Mucosa of gallbladder (tissue), 1 donor: ENCODE measurements at places on chromosomes 4 and X.

DNA sequence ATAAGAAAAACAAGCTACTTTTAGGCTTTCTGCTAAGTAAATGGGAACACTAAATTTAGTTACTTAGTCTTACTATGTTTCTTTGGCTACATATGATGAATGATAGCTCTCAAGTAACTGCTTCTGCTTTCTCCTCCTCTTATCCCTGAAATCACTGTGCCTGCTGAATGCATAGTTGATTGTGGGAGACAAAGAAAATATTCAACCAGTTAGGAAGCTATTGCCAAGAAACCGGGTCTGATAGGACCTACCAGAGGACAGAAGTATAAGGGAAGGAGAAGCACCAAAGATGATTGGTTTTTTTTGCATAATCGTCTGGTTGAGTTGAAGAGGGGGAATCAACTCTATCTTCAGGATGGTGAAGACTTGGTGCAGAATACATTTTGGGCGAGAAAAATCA is 28.0 kb upstream of the NDUFC1 start:
- no peak for DNase-seq

- DNase-seq: no peak
Observed at GRCh38 chr4:89531932-89532640, 224.5 kb upstream of the GPRIN3 start.

- DNase-seq: no peak
Observed at GRCh38 chrX:73577361-73577760, 14.4 kb downstream of the CHIC1 start.

GRCh38 chrX:148020329-148020728 is 39.2 kb downstream of the FMR1NB start:
- no peak for DNase-seq

DNA sequence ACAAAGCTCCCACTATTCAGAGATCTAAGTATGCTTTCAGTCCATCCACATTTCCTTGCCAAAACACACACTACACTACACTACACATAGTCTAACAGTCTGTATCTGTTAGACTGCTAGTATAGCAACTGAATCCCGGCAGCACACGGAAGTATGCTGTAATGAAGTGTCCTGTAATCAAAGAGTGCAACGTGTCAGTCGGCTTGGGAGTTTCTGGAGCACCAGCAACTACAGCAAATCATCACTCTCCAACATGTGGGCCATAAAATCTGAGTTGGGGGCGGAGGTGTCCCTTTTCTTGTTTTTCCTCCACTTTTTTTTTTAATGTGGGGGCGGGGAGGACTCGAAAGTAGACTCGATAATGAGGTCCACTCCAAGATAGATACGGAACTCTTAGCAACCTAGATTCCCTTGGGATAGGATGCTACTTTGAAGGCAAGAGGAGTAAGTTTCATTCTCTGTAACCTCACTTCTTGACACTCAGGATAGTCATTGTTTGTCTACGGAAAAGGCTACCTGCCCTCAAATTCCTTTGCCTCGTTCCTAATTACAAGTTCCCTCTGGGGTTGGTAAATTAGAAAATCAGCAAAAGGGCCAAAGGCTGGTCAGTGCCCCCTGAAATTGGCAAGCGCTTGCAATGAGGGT is 722 bp downstream of the SLC10A7 start:
- DNase-seq: peak; percentile 16

- DNase-seq: no peak
Observed at GRCh38 chrX:71976753-71977152, 66.1 kb downstream of the NHSL2 start.

- no peak for DNase-seq
Observed at GRCh38 chrX:120428309-120428708, 40.8 kb downstream of the LAMP2 start.

- no peak for DNase-seq
Observed at GRCh38 chr4:140213749-140214148, 59.8 kb upstream of the MAML3 start.

GRCh38 chrX:22300130-22300529 is 27.4 kb downstream of the CBLL2 start:
- no peak for DNase-seq

DNA sequence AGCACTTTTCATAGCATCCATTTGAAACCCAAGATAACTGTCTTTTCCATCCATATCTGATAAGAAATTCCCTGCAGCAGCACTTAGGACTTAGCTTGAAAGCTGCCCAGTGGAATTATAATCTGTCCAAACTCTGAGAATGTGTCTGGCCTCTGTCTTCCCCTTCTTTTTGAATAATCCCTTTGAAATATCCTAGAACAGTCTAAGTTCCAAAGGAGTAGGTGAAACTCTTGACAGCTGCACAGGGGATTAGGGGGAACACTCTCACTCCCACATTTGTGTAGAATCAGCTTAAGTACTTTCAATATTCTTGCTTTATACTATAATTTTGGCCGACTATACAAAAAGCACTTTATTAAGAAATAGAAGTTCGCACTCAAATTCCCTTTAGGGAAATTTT is 157.7 kb downstream of the PAPSS1 start:
- no peak for DNase-seq

DNA sequence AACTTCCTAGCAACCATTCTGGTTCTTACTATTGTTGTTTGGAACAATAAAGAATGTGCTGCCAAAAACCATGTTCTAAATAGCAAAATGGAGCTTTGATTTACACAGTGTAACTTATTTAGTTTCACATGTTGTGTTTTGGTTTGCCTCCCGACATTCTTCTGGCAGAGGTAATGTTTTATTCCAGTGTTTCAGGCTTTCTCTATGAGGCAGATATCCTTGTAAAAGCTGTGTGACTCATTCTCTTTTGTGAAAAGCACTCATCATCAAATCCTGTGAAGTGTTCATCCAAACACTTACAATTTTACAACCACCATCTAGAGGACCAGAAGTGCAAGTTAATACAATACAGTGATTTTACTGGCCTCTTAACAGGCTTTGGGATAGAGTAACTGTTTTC is 219.0 kb upstream of the GIMD1 start:
- DNase-seq: no peak

DNA sequence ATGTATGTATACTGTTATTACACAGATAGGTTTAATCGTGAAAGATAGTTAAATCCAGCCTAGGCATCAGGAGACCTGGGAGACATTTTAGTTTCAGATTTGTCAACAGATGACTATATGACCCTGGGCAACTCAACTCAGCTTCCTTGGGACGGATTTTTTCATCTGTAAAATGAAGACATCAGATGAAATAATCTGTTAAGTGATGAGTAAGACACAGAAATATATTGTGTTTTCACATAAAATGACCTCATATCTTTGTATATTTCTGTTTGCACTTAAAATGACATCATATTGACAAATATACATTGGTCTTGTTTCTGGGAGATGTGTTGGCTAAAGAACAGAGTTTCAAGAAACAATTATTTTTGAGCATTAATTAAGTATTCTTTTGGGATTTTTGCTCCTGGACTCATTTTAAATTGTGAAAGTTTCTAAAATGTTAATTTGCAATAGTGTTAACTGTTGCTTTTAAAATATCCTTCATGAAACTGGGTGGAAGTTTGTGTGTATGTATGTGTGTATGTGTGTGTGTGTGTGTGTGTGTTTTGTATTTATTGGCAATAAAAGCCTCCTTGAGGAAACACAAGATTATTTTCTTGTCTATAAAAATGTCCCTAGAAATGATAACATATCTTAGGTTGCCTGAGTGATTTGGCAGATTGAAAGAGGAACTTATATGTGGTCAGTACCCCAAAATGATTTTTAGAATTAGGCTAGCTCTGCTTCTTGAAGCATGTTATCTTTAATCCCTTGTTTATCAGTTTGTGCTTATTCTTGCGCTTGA is 29.1 kb upstream of the MMAA start:
- DNase-seq: no peak

DNA sequence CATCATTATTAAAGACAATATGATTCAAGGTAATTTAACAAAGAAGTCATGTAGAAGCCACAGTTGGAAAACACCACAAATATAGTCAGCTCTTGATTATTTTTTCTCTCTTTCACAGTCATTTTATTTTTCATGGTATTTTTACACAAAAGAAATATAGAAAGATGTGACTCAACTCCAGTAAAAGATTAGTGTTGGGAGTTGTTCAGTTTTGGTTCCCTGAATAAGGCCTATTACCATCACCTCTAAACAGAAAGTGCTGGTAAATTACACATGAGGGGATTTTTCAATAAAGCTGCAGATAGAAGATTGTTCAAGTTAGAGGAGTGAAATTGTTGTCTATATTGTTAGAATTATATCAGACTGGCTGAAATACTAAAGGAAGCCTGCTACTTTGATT is 107.0 kb downstream of the DDIT4L start:
- DNase-seq: no peak

DNA sequence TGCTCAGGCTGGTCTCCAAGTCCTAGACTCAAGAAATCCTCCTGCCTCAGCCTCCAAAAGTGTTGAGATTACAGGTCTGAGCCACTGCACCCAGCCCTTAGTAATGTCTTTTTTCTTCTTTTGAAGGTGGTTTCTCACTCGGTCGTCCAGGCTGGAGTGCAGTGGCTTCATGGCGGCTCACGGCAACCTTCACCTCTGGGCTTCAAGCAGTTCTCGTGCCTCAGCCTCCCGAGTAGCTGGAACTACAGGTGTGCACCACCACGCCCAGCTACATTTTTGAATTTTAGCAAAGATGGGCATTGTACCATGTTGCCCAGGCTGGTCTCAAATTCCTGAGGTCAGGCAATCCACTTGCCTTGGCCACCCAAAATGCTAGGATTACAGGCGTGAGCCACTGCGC is 32.3 kb upstream of the ASMTL start:
- no peak for DNase-seq

GRCh38 chrX:24610516-24610915 is 36.6 kb downstream of the PCYT1B start:
- no peak for DNase-seq

DNA sequence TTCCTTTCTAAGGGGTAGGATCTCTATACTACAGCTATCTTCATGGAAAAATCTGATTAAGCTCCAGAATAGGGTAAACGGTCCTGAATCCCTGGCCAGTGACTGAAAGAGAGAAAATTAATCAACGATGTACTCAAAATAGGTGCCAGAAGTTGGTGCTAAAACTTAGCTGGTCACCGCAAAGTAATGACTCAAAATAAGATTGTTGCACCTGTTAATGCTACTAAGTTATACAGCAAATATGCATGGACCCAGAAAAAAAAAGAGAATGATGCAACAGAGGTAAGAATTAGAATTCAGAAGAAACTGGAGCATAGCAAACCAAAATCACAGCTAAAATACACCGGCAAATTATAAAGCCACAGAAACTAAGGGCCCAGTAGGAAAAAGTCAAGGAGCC is 239.7 kb upstream of the FAM241A start:
- no peak for DNase-seq

DNA sequence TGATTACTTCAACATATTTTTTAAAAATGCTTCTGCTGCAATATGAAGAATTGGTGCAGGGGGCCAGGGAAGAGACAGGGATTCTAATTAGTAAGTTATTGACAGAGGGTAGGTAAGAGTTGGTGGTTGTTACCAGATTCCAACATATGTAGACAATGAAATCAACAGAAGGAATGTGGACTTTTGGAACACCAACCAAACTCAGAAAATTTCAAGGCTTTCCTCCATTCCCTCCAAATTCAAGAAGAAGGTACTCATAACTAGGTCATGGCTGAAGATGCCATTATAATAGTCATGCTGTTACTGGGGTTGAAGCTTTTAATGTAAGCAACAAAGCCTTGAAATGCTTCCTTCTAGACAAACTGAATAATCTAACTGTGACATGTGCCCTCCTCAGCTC is 22.9 kb upstream of the CXCL13 start:
- no peak for DNase-seq

DNA sequence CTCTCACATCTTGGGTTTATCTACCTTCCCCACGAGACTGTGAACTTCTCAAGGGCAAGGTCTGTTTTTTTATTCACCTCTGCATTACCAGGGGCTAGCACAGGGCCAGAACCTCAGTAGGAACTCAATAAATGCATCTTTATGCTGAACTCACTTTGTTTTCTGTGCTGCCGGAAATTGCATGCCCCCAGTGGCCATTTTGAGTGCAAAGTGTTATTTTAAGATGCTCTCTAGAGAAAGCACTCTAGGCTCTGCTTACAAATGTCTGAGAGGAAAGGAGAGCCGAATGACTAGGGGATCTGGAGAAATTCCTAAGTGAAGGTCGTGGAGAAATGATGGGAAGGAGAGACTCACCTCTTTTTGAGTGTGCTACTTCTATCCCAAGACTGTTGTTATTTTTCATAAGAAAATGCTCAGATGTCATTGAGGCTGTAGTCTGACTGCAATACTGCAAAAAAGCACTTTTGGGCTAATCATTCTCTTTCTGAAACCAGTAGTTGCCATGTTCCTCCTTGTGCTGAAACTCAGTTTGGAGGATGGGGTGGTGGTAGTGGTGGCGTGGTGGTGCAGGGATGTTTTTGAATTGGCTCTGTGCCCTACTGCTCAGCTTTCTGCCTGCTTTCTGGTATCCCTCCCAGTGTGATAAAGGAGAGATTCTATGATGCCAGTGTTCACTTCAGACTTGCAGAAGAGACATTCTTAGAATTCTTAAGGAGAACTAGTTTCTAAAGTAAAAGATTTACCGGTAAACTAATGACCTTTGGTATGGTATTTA is 41.3 kb downstream of the DOCK11 start:
- no peak for DNase-seq

DNA sequence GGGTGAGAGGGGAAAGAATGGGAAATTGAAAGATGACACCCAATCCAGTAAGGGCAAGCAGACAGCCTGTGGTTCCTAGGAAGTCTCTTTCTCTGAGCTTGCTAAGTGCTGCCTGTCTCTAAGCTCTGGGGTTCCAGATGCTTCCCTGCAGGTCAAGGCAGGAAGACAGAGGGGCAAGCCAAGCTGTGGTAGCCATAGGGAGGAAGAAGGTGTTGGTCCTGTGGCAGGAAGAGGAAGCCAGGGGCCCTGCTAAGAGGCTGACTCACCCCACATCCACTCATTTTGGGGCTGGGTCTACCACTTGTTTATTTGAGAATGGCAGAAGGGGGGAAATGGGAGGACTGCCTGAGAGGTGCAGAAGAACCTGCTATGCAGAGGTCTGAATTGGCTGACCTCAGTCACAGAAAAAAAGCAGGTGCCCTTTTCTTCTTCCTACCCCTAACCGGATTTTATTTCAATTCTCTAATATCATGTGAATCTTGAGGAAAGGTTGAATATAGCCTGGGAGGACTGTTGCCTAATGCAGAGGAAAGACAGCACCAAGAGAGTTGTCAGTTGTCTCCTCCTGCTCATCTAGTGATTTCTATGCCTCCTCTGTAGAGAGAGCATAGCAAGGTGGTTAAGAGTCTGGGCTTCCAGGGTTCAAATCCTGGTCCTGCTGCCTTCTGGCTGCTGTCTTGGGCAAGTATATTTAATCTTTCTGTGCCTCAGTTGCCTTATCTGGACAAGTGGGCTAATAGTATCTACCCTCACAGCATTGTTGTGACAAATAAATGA is 27.4 kb downstream of the HOPX start:
- no peak for DNase-seq

GRCh38 chrX:115177932-115178331 is 11.3 kb upstream of the RBMXL3 start:
- DNase-seq: no peak
